Bronchial epithelial cell (primary cell): ENCODE measurements at places on chromosomes 4 and X.

DNA sequence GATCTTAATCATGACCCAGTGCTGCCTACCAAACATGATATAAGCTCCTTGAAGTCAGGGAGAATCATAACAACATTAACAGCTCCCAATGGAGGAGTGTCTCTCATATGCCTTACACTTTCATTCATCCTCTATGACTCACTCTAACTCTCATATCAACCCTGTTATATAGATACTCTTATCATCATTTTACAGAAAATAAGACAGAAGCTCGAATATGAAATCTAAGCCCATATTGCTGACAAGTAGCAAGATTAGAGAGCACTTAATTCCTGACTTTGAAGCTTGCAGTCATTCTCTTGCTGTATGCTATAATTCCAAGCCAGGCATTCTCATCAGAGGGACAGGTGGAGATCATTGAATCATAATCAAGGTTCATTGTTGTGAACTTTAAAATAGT is 476.7 kb upstream of the ATOH1 start:
- DNase-seq: no peak

- DNase-seq: no peak
Observed at GRCh38 chr4:5905714-5906113, 12.8 kb upstream of the CRMP1 start.

DNA sequence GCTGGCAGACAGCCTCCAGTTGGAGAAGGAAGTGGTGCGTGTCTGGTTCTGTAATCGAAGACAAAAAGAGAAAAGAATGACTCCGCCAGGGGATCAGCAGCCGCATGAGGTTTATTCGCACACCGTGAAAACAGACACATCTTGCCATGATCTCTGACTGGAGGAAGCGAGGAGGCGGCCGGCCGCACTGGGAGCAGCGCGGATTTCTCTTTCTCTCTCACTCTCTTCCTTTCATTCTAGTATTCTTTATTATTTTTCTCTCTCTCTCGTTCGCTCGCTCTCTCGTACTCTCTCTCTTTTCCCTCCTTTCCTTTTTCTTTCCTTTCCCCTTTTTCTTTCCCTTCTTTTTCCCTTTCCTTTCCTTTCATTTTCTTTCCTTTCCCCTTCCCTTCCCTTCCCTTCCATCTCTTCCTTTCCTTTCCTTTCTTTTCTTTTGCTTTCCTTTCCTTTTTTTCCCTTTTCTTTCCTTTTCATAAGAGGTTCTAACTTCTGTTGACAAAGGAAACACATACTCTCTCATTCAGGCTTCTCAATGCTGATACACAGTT is 1.2 kb downstream of the POU3F4 start:
- DNase-seq: no peak

GRCh38 chrX:55006827-55007621 is 6.9 kb downstream of the APEX2 start:
- peak; percentile 51 for DNase-seq

GRCh38 chr4:47926667-47927258 is 12.4 kb upstream of the NFXL1 start:
- peak; percentile 58 for DNase-seq

DNA sequence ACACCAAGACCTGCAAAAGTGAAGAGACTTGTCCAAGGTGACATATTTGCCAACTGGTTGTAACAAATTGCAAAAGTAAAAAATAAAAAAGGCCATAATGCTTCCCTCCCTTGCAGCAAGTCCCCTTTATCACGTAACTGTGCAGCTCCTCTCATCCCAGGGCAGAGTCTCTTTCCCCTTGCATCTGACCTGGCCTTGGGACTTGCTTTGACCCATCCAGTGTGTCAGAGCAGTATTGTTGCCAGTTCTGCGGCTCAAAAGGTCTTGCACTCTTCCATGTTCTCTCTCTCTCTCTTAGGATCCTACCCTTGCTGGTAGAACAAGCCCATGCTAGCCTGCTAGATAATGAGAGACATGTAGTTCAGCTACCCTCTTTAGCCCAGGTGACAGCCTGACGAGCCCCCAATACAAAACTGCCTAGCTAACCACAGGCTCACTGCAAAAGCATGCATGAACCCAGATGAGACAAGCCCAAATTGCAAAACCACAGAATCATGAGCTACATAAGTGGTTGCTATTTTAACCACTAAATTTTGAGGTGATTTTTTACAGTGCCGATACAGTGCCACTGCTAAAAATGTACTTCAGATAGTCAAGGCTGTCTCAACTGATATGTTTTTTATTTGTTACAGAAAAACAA is 289.5 kb upstream of the PPARGC1A start:
- DNase-seq: peak; percentile 66

DNA sequence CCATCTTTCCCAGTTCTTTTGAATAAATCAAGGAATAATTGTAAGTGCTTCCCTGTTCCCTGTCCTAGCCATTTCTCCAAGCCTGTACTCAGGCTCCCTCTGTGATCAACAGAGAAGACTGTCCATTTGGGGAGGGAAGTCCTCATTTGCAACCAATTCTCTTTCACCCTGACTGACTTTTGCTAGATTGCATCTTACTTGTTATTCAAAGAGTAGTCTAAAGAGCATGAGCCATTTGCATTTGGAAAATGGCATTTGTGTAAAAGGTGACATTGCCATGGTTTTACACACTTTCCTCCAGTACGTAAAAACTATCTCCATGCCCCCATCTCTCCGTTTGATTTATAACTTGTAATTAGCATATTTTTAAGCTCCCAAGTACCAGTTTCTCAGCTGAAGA is 110.6 kb downstream of the MBNL3 start:
- DNase-seq: no peak

GRCh38 chr4:76980261-76980660 is 30.7 kb downstream of the SEPTIN11 start:
- no peak for DNase-seq

DNA sequence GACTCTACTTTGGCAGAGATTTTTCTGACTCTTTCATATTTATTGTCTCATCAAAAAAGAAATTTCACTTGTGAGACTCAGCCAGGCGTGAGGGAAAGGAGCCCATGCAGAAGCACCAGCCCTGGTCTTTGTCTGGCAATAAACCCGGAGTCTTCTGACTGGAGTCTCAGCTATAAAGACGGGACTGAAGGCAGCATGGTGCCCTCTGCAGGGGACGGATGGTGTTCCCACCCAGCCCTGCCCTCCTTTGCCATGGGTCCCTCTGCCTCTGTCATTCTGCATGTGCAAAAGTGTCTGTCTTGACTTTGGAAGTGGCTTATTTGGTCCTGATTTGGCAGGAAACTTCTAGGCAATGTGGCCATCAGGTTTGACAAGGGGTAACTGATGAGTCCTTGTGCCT is 14.2 kb downstream of the ZNF185 start:
- DNase-seq: no peak

DNA sequence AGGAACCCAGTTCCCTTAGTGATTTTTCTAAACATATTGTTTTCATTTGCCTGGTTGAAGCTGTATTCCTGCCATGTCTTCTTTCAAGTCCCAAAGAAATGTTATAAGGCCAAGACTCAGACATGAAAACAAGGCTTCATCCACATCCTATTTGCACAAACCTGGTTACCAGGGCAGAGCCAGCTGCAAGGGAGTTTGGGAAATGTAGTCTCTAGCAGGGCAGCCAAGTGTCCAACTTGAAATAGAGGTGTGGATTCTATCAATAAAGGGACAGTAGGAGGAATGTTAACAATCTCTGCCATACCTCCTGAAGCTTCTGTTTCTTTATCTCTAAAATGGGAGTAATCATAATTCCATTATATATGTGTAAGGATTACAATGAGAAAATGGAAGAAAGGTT is 56.6 kb downstream of the INTS12 start:
- no peak for DNase-seq

DNA sequence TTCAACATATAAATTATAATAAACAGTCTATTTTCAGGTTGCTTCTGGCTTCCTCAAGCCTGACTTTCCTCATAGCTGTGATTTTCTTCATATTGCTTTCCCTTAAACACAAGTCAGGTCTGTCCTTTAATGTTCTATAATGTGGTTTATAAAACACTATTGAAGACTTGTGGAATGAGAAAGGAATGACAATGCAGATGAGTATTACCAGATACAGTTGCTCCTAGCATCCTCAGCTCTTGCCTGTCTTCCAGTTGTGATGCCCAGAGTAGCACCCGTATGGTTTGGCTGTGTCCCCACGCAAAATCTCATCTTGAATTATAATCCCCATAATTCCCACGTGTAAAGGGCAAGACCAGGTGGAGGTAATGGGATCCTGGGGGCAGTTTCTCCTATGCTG is 265.7 kb upstream of the BOD1L1 start:
- DNase-seq: no peak

DNA sequence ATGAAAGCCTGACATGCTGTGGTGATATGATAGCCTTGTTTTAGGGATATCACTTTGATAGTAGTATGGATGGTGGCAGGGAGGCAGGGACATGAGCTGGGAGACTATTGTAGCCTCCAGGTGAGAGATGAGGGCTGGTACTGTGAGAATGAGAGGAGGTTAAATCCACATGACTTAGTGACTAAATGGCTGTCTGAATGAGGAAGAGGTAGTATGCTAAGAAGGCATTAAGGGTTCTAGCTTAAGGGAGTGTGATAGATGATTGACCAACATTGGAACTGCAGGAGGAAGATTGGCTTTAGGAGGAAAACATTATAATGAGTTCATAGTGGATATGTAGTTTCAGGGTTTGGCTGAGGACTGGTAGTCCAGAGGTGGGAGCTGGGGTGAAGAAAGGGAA is 195.0 kb upstream of the ANK2 start:
- no peak for DNase-seq
